ENCODE measurements at places on chromosomes 5 and 9. TPM values are rescaled to one million over a fixed set of nuclear protein-coding genes. Genes with fewer than 3 reads are reported as not detected.

DNA sequence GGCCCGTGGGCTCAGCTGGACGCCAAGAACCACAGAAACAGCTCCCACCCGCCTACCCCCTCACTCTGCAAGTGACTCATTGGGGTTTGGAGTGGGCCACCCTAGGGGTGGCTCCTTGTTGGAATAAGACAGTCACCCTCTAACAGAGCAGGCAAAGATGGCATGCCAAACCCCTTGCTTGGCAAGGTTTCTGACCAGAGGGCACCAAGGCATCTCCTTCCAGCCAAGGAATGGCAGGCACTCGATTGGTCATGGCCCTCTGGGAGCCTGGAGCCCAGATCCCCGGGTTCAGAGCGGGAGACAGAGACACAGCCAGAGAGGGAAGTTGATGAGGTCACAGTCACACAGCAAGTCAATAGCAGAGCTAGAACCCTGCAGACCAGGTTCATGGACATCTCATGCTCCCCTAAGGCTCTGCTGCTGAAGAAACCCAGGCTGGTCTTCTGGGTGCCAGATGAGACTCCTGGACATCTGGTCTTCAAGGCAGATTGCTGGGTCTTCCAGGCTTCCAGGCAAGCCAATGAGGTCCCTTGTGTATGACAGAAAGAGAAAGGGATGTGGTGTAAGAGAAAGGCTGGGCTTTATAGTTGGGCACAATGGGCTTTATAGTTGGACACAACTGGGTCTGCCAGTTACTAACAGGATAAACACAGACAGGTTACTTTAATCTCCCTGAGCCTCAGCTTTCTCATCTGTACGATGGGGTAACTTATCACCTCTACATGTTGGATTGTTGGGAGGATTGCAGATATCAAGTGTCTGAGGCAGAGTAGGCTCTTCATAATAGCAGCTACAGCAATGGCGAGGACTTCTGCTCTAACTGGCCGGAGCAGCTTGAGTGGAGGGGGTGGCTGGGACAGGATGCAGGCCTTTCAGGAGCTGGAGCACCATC lies 23.3 kb upstream of the KIF12 start:
- DNase-seq, result no peak

The ZNG1C gene
- 26.4 TPM for total RNA-seq

The CLPTM1L gene
- total RNA-seq, result 104 TPM

The CTXN3 gene
- not detected for total RNA-seq

DNA sequence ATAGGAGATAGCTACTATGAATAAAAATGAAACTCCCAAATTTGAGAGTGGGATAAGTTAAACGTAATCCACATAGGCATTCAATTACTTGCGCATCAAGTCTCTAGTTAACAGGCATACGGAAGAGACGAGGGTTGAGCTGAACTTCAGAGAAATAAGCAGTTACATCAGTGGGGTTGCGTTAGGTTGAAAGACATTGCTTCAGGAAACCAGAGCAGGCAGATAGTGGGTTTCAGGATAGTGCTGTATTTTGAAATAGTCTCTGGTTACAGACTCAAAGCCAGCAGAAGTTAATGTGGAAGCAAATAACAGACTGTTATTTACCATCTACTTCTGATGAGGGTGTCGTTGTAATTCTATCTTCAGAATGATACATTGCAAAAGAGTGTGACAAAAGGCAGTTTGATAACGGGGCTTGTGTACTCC lies 533.4 kb downstream of the PDE4D start:
- DNase-seq, result no peak

GRCh38 chr5:175226506-175226905 lies 217.5 kb downstream of the DRD1 start:
- DNase-seq, result no peak
